Spinal cord (tissue), 10 donors: ENCODE measurements at places on chromosomes 3 and 15. TPM values are rescaled to one million over a fixed set of nuclear protein-coding genes. Genes with fewer than 3 reads are reported as not detected.
A peak's percentile ranks its signal among the peaks of the same experiment; 100 is the strongest.

Gene HRH1
- total RNA-seq: 21.3 TPM

Gene PPARG
- 3.9 TPM for total RNA-seq

Gene SNX1
- 53.4 TPM for total RNA-seq

DNA sequence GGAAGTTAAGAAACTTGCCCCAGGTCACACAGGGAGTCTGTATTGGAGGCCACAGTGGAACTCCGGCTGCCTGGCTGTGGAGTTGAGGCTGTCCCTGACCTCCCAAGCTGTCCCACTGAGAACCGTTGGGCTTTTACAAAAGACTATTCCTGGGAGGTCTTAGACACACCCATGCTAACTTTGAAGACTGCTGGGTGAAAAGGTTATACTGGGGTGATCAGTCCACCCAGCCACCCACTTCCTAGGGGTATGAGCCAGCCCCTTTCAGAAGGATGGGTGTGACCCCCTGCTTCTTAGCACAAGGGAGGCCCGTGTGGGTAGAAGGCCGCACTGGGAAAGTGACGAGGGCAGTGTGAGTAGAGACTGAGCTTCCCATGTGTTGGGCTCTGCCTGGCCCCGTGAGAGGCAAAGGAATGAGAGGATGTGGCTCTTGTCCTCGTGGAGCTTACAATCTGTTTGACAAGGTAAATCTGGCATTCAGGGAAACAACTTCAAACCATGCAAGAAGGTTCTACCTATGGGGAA, 19.0 kb downstream of the MRAS start:
- no peaks in the 10 kb centered on the region for H3K27me3 ChIP-seq
- no peak overlapping the region for H3K4me3 ChIP-seq
- H3K4me1 ChIP-seq: peaks cover 68% of the 10 kb centered on the region

DNA sequence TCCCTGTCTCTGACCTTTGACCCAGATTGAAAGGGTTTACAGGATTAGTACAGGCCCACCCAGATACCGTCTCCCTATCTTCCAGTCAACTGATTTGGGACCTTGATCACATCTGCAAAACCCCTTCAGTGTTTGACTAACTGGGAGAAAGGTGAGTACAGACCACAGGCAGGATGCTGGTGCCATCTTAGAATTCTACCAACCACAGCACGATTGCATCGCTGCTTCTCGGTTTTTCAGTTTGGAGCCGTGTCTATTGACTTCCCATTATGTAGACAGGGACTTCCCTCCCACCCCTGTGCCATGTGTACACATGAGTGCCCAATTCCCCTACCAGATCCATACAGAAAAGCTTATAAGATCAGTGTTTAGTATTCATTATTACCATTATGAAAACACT, 6.6 kb upstream of the KLF13 start:
- no peaks in the 10 kb centered on the region for H3K27me3 ChIP-seq
- H3K27ac ChIP-seq: no peak overlapping the region
- DNase-seq: no peak
- H3K36me3 ChIP-seq: no peaks in the 10 kb centered on the region
- no peak overlapping the region for H3K4me3 ChIP-seq

DNA sequence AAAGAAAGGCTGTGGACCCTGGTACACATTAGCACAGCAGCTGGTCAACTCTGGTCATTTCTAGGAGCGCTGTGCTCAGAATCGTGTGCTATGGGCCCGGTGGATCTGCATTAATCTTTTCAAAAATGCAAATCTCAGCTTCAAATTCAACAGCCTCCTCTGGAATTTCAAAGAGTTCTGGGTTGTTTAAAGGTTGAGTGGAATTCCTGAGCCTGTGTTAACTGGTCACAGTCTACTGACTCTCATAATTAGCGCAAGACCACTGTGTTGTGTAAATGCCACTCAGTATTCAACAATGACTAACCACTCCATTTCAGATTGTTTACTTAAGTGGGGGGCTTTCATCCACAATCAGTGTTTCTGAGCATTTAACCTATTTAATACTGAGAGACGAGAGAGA, 2.7 kb upstream of the ARNT2 start:
- DNase-seq: no peak
- H3K27me3 ChIP-seq: no peaks in the 10 kb centered on the region
- H3K36me3 ChIP-seq: no peaks in the 10 kb centered on the region
- peaks cover 28% of the 10 kb centered on the region for H3K4me1 ChIP-seq
- no peak overlapping the region for H3K27ac ChIP-seq

GRCh38 chr3:44729384-44729910, at the start of gene ZNF501:
TSS of gene ZNF501 (plus strand) at chr3:44729635. CDS start at chr3:44734422, 4,787 bp downstream.
- H3K4me1 ChIP-seq: peaks cover 4% of the 10 kb centered on the region
- peak within 1 kb of the TSS; percentile 94 for H3K4me3 ChIP-seq
- DNase-seq: peak; percentile 84
- H3K27ac ChIP-seq: peak within 1 kb of the TSS; percentile 37

DNA sequence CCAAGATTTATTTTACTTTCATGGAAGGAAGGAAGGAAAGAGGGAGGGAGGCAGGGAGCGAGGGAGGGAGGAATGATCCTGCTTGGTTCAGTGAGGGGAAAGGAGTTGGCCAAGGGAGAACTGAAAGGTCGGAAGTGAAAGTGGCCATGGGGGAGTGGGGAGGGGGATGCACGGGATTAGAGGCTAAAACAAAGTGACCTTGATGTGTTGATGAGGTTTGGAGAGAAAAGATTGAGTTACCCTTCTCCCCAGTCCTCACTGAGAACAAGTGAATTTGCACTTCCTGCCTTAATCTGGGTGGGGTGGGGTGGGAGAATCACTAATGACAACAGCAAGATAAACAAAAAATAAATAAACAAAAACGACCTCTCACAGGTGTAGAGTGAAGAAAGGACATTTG, 212.0 kb upstream of the TLE3 start:
- no peak overlapping the region for H3K4me3 ChIP-seq
- H3K27ac ChIP-seq: no peak overlapping the region
- H3K27me3 ChIP-seq: no peaks in the 10 kb centered on the region
- no peaks in the 10 kb centered on the region for H3K36me3 ChIP-seq

DNA sequence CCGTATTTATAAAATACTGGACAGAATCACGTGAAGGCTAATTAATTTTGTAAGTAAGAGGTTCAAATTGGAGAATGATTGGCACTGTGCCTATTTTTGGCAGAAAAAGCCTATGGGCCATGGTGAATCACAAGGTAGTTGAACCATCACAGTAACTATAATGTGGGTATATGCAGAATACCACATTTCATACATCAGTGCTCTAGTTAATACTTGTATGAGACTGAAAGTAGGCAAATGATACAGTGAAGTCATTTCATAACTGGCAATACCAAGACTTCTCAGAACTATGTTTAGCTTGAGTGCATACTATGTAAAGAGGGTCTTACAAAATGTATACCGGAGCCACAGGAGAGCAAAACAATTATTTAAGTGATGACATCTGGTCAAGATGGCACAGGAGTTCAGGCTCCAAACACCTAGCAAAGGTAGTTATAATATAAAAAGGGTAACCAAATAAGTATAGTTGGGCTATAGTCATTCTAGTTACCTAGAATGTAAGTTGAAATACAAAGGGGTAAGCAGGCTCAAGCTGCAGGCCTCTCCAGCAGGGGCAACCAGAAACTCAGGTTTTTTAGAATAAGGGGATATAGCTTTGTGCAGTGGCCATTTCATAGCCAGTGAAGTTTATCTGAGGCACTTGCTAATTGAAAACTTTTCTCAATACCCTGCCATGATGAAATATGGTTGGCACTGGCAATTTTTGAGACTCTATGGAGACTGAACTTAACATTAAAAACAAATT, 19.1 kb downstream of the GPR160 start:
- no peak for DNase-seq
- H3K27ac ChIP-seq: no peak overlapping the region

- no peak for DNase-seq
- no peaks in the 10 kb centered on the region for H3K27me3 ChIP-seq
- H3K27ac ChIP-seq: no peak overlapping the region
- no peak overlapping the region for H3K4me3 ChIP-seq
- no peaks in the 10 kb centered on the region for H3K4me1 ChIP-seq
These were observed 168.2 kb downstream of the CBLB start for GRCh38 chr3:105700575-105700974.

DNA sequence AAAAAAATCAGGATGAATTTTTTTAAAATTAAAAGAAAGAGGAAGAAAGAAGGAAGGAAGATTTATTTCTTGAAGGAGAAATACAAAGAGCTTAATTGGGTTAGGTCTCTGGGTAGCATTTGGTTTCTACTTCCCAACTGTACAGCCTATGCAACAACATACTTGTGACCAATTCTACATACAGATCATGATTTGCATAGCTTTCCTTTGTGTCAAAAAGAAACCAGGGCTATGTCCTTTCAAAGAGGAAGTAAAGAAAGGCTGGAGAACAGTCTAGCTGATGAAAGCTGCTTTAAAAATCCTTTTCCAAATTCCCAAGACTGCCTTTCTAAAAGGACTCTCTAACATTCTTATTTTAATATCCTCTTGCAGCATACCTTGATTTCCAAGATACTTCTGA, 6.1 kb upstream of the HGD start:
- H3K36me3 ChIP-seq: no peaks in the 10 kb centered on the region
- no peak overlapping the region for H3K4me3 ChIP-seq
- DNase-seq: no peak
- H3K27ac ChIP-seq: no peak overlapping the region
- no peaks in the 10 kb centered on the region for H3K4me1 ChIP-seq

DNA sequence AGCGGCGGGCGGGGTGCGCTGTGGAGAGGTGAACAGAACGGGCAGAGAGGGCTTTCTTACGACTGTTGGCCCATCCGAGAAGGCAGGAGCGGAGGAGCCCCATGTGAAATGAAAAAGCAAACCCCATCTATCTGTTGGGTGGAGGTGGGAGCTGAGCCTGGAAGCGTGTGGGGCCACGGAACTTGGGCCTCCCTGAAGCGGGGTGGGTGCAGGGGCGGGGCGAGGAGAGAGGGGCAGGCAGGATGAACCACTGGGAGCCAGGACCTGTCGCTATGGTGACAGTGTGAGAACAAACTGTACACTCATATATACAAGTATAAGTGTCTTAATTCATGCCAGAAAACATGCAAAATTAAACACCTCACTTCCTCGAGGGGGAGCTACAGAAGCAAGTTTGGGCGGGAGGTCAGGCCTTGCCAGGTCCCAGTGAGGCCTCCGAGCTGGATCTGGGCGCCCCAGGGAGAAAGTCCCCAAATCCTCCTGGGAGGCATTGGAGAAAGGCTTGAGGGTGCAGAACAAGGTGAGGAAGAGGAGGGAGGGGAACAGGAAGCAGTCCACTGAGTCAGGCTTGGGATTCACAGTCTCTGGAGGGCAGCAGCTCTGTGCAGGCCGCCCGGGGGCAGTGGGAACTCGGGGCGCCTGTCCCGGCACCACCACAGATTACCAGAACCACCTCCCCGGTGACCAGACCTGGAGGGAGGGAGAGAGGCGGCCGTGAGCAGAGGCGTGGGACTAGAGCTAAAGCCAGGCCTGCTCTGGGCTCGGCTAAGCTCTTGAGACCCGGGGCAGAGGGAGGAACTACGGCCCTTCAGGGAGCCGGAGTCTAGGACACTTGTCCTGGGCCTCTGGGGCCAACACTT, 34.8 kb downstream of the RBPMS2 start:
- peaks cover 11% of the 10 kb centered on the region for H3K36me3 ChIP-seq
- no peaks in the 10 kb centered on the region for H3K27me3 ChIP-seq
- peaks cover 9% of the 10 kb centered on the region for H3K4me1 ChIP-seq
- no peak overlapping the region for H3K27ac ChIP-seq
- H3K4me3 ChIP-seq: no peak overlapping the region

DNA sequence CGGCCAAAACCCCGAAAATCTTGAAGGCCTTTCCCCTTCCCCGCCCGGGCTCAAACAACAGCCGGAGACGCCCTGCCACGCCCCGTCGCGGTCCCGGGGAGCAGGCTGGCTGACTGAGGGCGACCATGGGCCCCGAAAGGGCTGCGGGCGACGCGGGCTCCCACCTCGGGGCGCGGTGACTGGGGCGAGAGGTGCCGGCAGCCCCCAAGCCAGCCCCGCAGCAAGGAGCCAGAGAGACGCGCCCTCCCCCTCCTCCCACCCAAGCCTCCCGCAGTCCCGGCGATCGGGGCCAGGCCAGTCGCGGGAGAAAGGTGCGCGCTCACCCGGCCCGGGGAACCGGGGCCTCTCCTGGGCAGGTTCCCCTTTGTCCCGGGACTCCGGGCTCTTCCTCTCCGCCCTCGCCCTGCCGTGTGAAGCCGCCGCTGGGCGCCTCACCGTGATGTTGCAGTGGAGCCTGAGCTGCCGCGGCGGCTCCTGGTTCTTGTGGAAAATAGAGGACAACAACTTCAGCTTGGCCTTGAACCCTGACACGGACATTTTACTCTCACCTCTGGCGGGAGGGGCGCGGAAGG, 30.6 kb upstream of the ZSCAN2 start:
- peak overlapping the region; percentile 81 for H3K4me3 ChIP-seq
- no peaks in the 10 kb centered on the region for H3K27me3 ChIP-seq
- H3K27ac ChIP-seq: peak overlapping the region; percentile 81

GRCh38 chr15:76060118-76060989, 569 bp downstream of the TMEM266 start:
- peaks cover 13% of the 10 kb centered on the region for H3K4me1 ChIP-seq
- peak overlapping the region; percentile 58 for H3K4me3 ChIP-seq
- DNase-seq: no peak
- H3K36me3 ChIP-seq: no peaks in the 10 kb centered on the region

DNA sequence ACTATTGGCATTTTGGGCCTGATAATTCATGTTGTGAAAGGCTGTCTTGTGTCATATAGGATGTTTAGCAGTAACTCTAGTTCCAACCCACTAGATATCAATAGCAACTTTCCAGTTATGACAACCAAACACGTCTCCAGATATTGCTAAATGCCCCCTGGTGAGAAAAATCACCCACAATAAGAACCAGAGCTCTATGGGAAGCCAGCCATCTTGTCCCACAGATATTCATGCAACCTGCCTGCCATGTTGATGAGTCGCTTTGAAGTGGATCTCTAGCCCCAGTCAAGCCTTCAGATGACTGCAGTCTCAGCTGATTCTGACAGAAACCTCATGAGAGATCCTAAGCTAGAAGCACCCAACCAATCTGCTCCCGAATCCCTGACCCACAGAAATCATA, 5.6 kb upstream of the TNIK start:
- H3K27me3 ChIP-seq: no peaks in the 10 kb centered on the region
- H3K4me3 ChIP-seq: no peak overlapping the region
- no peak overlapping the region for H3K27ac ChIP-seq
- no peak for DNase-seq
